ENCODE measurements at places on chromosomes 6 and 20. TPM values are rescaled to one million over a fixed set of nuclear protein-coding genes. Genes with fewer than 3 reads are reported as not detected.

- no peaks in the 10 kb centered on the region for H3K36me3 ChIP-seq
- H3K4me1 ChIP-seq: no peaks in the 10 kb centered on the region
- no peak overlapping the region for H3K4me3 ChIP-seq
- DNase-seq: no peak
- H3K27me3 ChIP-seq: no peaks in the 10 kb centered on the region
- no peak overlapping the region for H3K27ac ChIP-seq
Measured at GRCh38 chr20:8532169-8532568, 400.1 kb downstream of the PLCB1 start.

GRCh38 chr6:36660771-36661471 is 17.6 kb upstream of the CDKN1A start:
- no peaks in the 10 kb centered on the region for H3K36me3 ChIP-seq
- DNase-seq: peak; percentile 48
- no peak overlapping the region for H3K27ac ChIP-seq
- peaks cover 32% of the 10 kb centered on the region for H3K27me3 ChIP-seq
- H3K4me1 ChIP-seq: no peaks in the 10 kb centered on the region

- no peaks in the 10 kb centered on the region for H3K36me3 ChIP-seq
- DNase-seq: no peak
- peaks cover 7% of the 10 kb centered on the region for H3K27me3 ChIP-seq
- no peak overlapping the region for H3K27ac ChIP-seq
- no peak overlapping the region for H3K4me3 ChIP-seq
Measured at GRCh38 chr20:33918662-33919061, 75.0 kb upstream of the RALY start.

GRCh38 chr6:70997379-70997778 is 40.5 kb upstream of the B3GAT2 start:
- H3K36me3 ChIP-seq: no peaks in the 10 kb centered on the region
- no peak overlapping the region for H3K27ac ChIP-seq

- no peaks in the 10 kb centered on the region for H3K4me1 ChIP-seq
- H3K4me3 ChIP-seq: no peak overlapping the region
- DNase-seq: no peak
- H3K36me3 ChIP-seq: no peaks in the 10 kb centered on the region
Measured at GRCh38 chr6:134539865-134540323, 222.0 kb upstream of the SGK1 start.

GRCh38 chr6:143700684-143701348 is 23.1 kb downstream of the PHACTR2 start:
- peaks cover 11% of the 10 kb centered on the region for H3K36me3 ChIP-seq
- DNase-seq: no peak
- peaks cover 44% of the 10 kb centered on the region for H3K4me1 ChIP-seq
- H3K4me3 ChIP-seq: peak overlapping the region; percentile 4
- H3K27ac ChIP-seq: peak overlapping the region; percentile 21

DNA sequence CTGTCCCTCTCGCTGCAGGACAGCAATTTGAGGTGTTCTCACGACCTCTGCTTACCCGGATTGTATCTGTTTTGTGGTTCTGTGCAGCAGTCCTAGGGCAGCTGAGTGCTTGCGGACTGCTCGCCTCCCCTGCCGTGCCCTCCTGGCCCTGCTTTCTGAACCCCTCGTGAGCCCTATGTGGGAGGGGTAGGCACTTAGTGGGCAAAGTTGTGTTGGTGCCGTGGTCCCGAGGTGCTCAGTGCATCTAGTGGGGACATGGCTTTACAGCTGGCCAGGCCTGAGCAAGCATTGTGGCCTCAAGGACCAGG is 5.2 kb downstream of the TMEM181 start:
- peaks cover 35% of the 10 kb centered on the region for H3K4me1 ChIP-seq
- no peak overlapping the region for H3K4me3 ChIP-seq
- no peaks in the 10 kb centered on the region for H3K27me3 ChIP-seq
- no peaks in the 10 kb centered on the region for H3K36me3 ChIP-seq

DNA sequence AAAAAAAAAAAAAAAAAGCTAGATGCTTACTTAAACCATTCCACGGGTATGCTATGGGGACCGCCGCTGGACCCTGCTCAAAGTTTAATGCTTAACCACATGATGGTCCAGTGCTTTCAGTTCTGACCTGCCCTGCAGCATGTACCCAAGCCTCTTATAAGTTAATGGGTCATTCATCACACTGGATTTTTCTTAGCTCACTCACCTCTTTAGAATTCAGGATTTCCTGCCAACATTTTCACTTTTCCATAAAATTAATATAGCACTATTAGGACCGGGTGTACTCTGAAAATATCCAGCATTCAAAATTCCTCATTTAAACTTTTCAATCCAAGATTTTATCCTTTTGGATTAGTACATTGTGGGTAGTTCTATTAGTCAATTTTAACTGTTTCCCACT is 140.8 kb downstream of the ALDH8A1 start:
- no peak for DNase-seq
- no peak overlapping the region for H3K27ac ChIP-seq
- no peaks in the 10 kb centered on the region for H3K27me3 ChIP-seq
- H3K4me3 ChIP-seq: no peak overlapping the region
- peaks cover 3% of the 10 kb centered on the region for H3K4me1 ChIP-seq

- peaks cover 20% of the 10 kb centered on the region for H3K36me3 ChIP-seq
- DNase-seq: no peak
Measured at GRCh38 chr20:44422083-44422482, 53.6 kb upstream of the TTPAL start.

- peak overlapping the region; percentile 45 for H3K27ac ChIP-seq
- no peak overlapping the region for H3K4me3 ChIP-seq
- no peaks in the 10 kb centered on the region for H3K36me3 ChIP-seq
- no peaks in the 10 kb centered on the region for H3K27me3 ChIP-seq
- peaks cover 7% of the 10 kb centered on the region for H3K4me1 ChIP-seq
Measured at GRCh38 chr6:33584700-33585402, 4.8 kb upstream of the BAK1 start.

- peaks cover 3% of the 10 kb centered on the region for H3K27me3 ChIP-seq
- no peaks in the 10 kb centered on the region for H3K36me3 ChIP-seq
- no peaks in the 10 kb centered on the region for H3K4me1 ChIP-seq
- H3K27ac ChIP-seq: no peak overlapping the region
- DNase-seq: no peak
Measured at GRCh38 chr6:111061508-111061907, 25.8 kb upstream of the SLC16A10 start.

- H3K27me3 ChIP-seq: no peaks in the 10 kb centered on the region
- H3K4me1 ChIP-seq: no peaks in the 10 kb centered on the region
- no peak overlapping the region for H3K4me3 ChIP-seq
- H3K27ac ChIP-seq: no peak overlapping the region
- H3K36me3 ChIP-seq: no peaks in the 10 kb centered on the region
Measured at GRCh38 chr6:158737710-158738615, 81.2 kb downstream of the EZR start.

DNA sequence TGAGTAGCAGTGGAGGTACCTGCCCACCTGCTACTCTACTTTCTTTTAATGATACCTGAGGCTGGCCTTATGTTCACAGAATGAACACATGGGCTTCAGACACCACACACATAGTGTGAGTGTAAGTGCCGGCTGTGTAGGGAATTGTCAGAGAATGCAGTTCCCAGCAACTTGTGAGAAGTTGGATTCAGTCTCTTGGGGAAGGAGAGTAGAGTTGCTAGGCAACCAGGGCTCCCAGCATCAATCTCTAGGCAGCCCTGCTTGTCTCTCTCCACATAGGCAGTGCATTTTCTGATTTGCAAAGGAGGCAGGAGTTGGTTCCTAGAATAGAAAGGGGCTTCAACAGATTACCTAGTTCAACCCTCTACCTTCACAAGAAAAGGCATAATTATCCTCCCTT is 74.1 kb downstream of the BFSP1 start:
- H3K27me3 ChIP-seq: peaks cover 52% of the 10 kb centered on the region
- no peak overlapping the region for H3K4me3 ChIP-seq
- no peak overlapping the region for H3K27ac ChIP-seq
- no peaks in the 10 kb centered on the region for H3K36me3 ChIP-seq

GRCh38 chr6:49966334-49966733 is 2.4 kb upstream of the DEFB114 start:
- no peak overlapping the region for H3K27ac ChIP-seq
- no peak overlapping the region for H3K4me3 ChIP-seq
- no peak for DNase-seq
- no peaks in the 10 kb centered on the region for H3K36me3 ChIP-seq
- H3K4me1 ChIP-seq: no peaks in the 10 kb centered on the region

The TUBB2B gene
- total RNA-seq: 276 TPM

The PGC gene
- total RNA-seq: not detected

The CRNKL1 gene
- 30.0 TPM for total RNA-seq

The CLVS2 gene
- 0.69 TPM for total RNA-seq

The SEL1L2 gene
- not detected for total RNA-seq

The SLC17A3 gene
- total RNA-seq: 0.58 TPM

The HLA-DMA gene
- 3.4 TPM for total RNA-seq

The TP53TG5 gene
- not detected for total RNA-seq

The TMC2 gene
- not detected for total RNA-seq

The ATP5F1E gene
- total RNA-seq: 55.9 TPM

The MPIG6B gene
- not detected for total RNA-seq
